ENCODE measurements at places on chromosomes 3 and 15. TPM values are rescaled to one million over a fixed set of nuclear protein-coding genes. Genes with fewer than 3 reads are reported as not detected.

GRCh38 chr3:73733746-73734145 is 109.0 kb upstream of the PDZRN3 start:
- DNase-seq = no peak

Gene TMEM108
- not detected for total RNA-seq

Gene ITGA11
- 0.39 TPM for total RNA-seq

- DNase-seq = no peak
Measured at GRCh38 chr15:73571346-73571745, 61.8 kb downstream of the NPTN start.

DNA sequence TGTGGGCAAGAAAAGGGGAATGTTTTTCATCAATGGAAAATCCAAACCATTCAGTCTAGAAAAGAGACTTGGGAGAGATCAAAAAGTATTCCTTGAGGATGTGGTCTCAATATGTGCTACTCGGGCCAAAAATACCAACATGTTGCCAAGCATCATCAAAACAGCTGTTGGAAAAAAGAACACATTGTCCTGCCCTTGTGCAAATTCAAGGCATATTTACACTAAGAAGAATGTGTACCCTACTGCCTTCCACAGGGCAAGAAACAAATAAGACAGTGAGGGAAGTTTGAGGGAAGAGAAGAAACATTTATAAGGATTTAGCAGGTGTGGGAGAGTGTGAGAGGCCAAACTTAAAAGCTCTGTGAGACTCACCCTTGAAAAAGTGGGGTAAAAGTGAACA is 252.1 kb downstream of the NTRK3 start:
- no peak for DNase-seq

- DNase-seq = no peak
Measured at GRCh38 chr3:32725721-32726120, 40.7 kb downstream of the CNOT10 start.

DNA sequence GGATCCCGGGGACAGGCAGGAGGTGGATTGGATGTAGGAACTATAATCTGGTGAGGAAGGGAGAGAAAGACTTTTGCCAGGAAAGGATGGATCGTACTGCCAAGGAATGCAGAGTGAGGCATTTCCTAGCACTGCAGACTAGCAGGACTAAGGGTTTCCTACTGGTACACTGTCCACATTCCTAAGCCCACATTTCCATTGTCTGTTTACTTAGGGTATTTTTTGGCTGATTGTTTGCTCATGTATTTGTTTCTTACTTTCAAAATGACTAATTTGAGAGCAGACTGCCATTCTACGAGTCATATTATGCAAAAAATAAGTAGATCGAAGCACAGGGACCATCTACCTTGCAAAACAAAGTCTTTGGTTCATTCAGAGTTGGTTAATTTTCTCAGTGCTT is 1029.5 kb upstream of the NR2F2 start:
- no peak for DNase-seq

Gene MST1R
- 3.9 TPM for total RNA-seq

DNA sequence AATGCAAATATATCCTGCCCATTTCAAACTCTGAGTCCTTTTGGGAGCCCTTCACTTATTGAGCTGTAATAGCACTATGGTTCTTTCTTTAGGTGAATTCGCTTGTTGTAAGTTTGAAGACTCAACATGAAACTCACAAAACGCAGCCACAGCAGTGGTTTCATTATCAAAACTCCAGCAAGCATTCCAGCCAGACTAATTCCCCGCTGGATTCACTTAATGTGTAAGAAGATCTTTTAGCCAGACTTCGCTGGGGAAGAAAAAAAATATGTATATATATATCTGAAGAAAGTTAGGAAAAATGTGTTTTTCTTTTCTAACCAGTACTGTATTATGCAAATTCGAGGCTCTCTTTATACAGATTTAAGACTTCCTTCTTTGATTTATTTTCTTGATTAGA is 241.1 kb downstream of the WNT5A start:
- DNase-seq = no peak

GRCh38 chr3:45895686-45896468 is 9.5 kb downstream of the CCR9 start:
- DNase-seq = no peak

DNA sequence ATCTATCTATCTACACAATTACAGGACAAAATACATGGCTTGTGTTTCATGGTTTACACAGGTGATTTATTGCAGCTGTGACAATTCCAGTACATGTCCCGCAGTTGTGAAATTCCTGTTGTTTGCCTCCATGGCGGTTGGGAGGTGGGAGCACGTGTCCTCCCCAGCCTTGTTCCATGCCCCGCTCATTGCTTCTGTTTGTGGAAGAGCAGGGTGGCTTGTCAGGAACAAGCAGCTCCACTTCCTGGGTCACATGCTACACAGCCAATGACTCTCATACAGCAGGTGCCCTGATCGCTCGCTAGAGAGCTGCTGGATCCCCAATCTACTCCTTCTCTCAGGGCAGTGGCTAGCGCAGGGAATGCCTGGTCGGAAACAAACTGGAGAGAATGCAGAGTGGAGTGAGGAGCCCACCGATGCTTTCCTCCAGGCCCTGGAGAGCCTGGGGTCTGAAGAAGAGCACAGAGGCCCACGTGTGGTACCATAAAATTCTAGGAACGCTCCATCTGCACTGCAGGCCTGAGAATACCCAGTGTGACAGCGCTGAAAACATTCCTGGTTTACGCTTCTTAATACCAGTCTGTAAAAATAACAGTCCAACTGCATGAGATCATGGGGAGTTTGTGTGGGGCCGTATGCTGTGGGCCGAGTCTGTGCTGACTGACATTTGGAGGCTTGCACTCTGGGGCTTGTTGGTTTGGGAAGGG is 270.6 kb upstream of the RGMA start:
- no peak for DNase-seq

Gene TXNRD3
- total RNA-seq = 1.0 TPM

DNA sequence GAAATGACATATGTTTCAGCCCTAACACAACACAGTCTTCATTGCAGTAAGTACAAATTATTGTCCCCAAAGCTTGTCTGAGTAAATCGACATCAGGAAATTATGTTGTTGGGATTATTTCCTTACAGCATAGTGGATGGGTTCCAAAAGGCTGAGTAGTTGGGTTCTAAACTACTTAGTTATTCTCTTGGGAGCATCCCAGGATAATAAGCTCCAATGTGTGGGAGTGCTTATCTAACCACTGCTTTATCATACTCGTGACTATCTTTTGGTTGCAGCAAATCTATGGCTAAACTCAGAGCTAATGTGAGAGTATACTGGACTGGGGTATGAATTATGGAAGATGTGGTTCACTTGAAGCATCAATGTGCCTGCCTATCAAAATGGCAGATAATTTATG is 128.5 kb downstream of the RBMS3 start:
- no peak for DNase-seq

- peak; percentile 59 for DNase-seq
Measured at GRCh38 chr3:50226888-50227389, 9.1 kb upstream of the GNAI2 start.

DNA sequence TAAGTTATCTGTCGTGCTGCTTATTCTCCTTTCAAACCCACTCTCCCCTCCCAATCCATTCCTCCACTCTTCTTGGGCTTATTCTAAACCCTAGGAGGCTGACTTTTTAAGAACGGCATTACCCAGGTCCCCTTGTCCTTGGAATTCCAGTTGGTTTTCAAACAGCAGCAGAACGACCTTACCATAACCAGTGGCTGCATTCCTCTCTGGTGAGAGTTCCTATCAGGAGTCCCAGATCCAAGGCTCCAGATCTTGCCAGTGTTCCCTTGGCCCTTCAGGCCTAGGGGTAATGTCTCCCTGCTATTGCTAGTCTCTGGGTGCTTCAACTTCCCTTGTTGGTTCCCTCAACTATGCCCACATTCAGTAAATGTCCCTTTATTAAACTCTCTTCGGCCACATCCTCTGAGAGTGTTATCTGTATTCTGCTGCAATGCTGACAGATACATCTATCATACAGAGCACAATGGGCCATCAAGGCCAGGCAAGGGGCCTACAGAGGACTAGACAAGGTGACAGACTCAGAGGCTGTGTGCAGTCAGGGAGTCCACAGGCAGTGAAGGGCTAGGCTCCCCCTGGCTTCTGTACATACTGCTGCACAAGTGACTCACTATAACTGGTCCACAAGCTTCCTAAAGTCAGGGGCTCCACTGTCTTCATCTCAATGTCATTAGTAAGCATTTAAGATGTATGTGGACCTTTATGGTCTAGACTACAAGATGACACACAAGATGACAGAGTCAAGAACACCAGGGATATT is 10.1 kb downstream of the LYSMD2 start:
- DNase-seq = no peak

- DNase-seq = no peak
Measured at GRCh38 chr15:80739919-80740318, 39.3 kb upstream of the CEMIP start.

Gene HCN4
- total RNA-seq = not detected

Gene CRTAP
- total RNA-seq = 22.5 TPM

DNA sequence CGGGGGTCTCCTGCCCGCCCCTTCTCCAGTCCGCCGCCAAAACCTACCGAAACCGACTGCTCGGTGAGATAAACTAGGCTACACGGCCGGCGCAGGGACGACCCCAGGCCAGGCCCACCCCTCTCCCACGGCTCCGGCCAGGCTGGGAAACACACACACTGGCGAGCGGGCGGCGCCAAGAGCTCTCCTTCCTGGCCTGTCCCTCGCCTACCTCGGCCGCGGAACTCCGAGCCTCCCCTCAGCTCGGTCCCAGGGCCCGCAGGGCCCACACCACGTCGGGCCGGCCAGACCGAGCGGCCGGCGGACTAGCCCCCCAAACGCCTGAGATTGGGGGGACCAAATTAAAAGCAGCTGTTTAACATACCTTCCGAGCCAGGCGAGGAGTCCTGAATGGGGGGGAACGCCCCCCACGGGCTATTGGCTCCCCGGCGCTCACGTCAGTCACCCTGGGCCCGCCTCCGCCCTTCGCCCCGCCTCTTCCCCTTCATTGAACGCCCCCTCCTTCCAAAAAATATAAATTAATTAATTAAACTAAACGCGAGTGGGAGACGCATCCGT is 4.0 kb upstream of the SIN3A start:
- peak; percentile 93 for DNase-seq

GRCh38 chr3:169173231-169173630 is 490.3 kb downstream of the MECOM start:
- no peak for DNase-seq

Gene SLC24A1
- total RNA-seq = 3.7 TPM

DNA sequence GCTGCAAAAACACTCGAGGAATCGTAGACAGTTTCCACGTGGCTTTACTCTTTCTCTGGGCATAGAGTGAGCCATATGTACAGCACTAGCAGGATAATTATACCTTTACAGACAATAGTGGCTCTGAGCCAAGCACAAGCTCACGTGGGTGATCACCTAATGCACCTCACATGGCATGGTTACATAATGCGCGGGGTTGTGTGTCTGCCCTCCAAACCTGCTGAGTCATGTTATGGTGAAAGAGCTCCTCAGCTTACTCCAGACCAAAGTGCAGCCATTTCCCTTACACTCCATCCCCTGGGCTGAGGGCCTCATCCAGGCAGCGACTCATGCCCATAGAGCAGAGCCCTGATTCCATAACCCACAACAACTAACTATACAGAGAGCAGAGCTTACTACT is 1458.4 kb upstream of the CADM2 start:
- DNase-seq = no peak

Gene BSN
- 0.34 TPM for total RNA-seq

GRCh38 chr3:78174821-78175220 is 1134.9 kb downstream of the ROBO2 start:
- no peak for DNase-seq

Gene DYNLT2B
- 21.1 TPM for total RNA-seq

Gene GPD1L
- 33.8 TPM for total RNA-seq

GRCh38 chr15:26771578-26772153 is 1.2 kb downstream of the GABRB3 start:
- no peak for DNase-seq

DNA sequence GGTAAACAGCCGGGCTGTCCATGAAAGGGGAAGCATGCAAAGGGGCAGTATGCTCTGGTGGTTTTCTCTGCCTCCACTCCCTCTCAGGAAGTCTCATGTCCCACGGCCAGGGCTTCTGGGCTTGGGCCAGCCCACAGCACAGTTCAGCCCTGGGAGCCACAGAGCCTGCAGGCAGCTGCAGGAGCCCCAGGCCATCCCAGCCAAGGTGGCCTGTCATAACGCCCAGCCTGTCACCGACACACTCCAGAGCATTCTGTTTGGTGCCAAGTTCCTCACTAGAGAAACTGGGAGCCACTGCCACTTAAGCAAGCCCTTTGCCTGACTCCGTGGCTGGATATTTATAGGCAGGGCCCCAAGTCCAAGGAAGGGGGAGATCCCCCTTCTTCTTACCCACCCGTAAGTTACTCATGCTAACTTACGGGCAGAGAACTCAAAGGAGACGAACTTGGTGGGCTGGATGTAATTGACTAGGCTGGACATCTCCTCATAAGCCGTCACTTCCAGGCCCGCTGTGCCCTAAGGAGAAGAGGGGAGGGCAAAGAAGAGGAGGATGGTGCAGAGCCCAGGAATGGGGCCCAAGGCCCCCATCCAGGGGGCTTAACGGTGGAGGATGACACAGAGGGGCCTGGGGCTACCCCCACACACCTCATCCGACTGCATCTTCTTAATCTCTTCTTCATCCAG is 11.7 kb downstream of the PLCB2 start:
- DNase-seq = no peak

Gene C3orf22
- total RNA-seq = not detected
